Keratinocyte (primary cell): ENCODE measurements at places on chromosomes 6 and 20.

- peak overlapping the region; percentile 95 for H3K4me3 ChIP-seq
- H3K27ac ChIP-seq, result peak overlapping the region; percentile 95
- H3K27me3 ChIP-seq, result no peaks in the 10 kb centered on the region
- H3K36me3 ChIP-seq, result peaks cover 6% of the 10 kb centered on the region
Measured at GRCh38 chr20:32208499-32209154, 947 bp downstream of the POFUT1 start.

DNA sequence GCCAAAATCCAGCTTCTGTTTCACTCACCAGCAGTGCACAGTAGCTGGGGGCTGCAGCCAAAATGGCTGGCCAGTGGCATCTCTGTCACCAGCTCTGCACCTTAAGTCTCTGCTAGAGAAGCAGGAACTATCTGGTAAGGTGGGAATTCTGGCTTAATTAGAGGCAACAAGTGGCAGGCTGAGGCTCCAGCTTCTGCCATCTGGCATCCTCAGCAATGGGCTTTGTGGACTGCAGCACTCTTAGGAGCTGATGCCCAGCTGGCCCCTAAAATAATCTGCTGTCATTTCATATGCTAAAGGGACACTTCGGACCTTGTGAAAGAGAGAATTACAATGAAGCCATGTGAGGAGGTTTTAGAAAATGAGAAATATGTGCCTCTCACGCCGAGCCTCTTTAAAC, 4.6 kb upstream of the CLDN20 start:
- peaks cover 27% of the 10 kb centered on the region for H3K36me3 ChIP-seq
- no peak for DNase-seq
- no peaks in the 10 kb centered on the region for H3K27me3 ChIP-seq
- peaks cover 2% of the 10 kb centered on the region for H3K4me1 ChIP-seq
- no peak overlapping the region for H3K27ac ChIP-seq

- no peaks in the 10 kb centered on the region for H3K27me3 ChIP-seq
- no peak overlapping the region for H3K4me3 ChIP-seq
- no peaks in the 10 kb centered on the region for H3K36me3 ChIP-seq
- no peak overlapping the region for H3K27ac ChIP-seq
Measured at GRCh38 chr6:25844518-25844917, 12.7 kb upstream of the SLC17A1 start.

DNA sequence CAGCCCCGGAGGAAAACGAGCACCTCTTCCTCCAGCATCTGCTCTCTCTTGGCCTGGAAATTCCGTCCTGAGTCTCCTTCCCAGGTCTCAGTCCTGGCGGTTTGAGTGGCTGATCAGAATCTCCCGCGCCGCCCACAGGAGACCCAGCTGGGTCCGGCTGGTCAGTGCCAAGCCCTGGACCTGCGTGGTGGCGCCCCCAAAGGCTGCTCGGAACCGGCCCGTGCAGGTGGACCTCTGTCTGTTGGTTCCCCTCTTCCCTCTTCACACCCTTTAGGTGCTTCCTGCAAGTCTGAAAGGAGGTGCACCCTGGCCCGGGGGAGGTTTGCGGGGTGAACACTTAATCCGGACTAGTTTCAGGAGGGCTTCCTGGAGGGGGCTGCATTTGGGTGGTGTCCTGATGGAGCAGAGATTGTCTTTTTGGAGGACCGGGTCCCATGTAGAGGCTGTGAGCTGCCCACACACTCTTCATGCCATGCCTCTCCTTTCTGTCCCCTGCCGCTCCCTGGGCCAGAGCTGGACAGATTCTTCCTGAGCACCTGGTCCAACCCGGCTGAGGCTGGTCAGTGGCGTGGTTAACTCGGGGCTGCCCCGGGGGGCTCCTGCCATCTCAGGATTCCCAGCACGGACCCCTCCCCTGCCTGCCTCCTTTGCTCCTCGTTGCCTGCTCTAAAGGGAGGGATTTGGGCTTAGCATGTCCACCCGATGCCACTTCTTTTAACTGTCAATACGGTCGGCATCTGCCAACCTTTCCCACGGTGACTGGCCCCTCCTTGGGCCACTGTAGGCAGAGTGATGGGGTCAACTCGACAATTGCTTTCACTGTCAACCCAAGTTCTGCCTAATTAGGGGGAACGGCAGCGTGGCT, 16.5 kb upstream of the BHLHE23 start:
- no peak overlapping the region for H3K27ac ChIP-seq
- peaks cover 69% of the 10 kb centered on the region for H3K27me3 ChIP-seq

DNA sequence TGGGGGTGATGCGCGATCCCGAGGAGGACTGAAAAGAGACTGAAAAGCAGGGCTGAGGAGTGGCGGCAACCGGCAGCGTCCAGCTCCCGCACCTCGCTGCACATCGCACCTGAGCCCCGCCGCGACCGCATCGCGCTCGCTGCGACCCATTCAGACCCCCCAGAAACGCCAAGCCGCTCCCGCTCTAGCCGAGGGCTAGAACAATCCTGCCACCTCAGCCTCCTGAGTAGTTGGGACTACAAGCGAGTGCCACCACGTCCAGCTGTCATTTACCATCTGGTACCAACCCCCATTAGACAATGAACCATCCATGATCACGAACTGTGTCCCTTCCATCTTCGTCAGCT, 33.2 kb downstream of the HLA-A start:
- H3K4me1 ChIP-seq, result peaks cover 3% of the 10 kb centered on the region
- peaks cover 17% of the 10 kb centered on the region for H3K27me3 ChIP-seq
- H3K36me3 ChIP-seq, result no peaks in the 10 kb centered on the region
- H3K27ac ChIP-seq, result no peak overlapping the region

DNA sequence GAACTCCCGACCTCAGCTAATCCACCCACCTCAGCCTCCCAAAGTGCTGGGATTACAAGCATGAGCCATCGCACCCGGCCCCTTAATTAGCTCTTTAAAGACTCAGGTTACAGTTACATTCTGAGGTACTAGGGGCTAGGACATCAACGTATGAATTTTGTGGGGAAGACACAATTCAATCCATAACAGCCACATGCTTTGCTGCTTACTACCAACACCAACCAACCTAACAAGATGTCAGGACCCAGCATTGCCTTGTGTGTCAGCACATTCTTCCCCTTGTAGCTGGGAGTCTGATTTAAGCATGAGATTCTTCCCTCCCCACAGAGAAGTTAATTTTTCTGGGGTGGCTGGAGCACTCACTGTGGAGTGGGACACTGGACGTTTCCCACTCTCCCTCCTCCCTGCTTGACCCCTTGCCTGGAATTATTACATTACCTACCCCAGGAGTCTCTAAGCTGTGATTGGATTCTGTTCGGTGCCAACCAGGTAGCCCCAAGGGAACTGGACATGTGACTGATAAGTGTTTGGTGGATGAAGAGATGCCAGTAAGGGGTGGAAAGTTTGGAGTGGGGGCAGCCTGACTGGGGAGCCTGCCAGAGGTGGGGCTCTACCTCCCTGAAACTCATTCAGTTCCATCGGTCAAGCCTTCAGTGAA, 5.6 kb upstream of the PXMP4 start:
- no peaks in the 10 kb centered on the region for H3K36me3 ChIP-seq
- no peak overlapping the region for H3K27ac ChIP-seq
- H3K27me3 ChIP-seq, result no peaks in the 10 kb centered on the region

GRCh38 chr20:64044484-64045247, 4.8 kb downstream of the SOX18 start:
- DNase-seq, result no peak
- H3K4me3 ChIP-seq, result no peak overlapping the region
- no peak overlapping the region for H3K27ac ChIP-seq
- peaks cover 57% of the 10 kb centered on the region for H3K27me3 ChIP-seq

GRCh38 chr6:13304580-13305260, 23.6 kb downstream of the TBC1D7 start:
- H3K27me3 ChIP-seq, result no peaks in the 10 kb centered on the region
- DNase-seq, result no peak
- peaks cover 9% of the 10 kb centered on the region for H3K36me3 ChIP-seq

- H3K36me3 ChIP-seq, result no peaks in the 10 kb centered on the region
- no peaks in the 10 kb centered on the region for H3K27me3 ChIP-seq
- no peak overlapping the region for H3K27ac ChIP-seq
- H3K4me3 ChIP-seq, result no peak overlapping the region
Measured at GRCh38 chr6:155162682-155163081, 101.1 kb upstream of the CLDN20 start.

DNA sequence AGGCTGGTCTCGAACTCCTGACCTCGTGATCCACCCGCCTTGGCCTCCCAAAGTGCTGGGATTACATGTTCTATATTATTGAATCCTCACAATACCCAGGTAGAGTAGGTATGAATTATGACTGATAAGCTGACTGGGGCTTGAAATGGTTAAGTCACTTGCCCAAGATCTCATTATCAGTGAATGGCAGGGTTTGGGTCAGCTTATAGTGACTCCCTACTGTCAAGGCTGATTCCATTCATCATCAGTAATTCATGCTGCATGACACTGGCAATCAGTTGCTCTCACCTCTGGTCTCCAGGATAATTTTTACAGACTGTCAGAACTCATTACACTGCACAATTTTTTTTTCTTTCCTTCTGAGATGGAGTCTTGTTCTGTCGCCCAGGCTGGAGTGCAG, 127.6 kb downstream of the KIF13A start:
- no peak for DNase-seq
- H3K27ac ChIP-seq, result no peak overlapping the region
- H3K4me3 ChIP-seq, result no peak overlapping the region
- H3K27me3 ChIP-seq, result no peaks in the 10 kb centered on the region
